ENCODE measurements at places on chromosomes 5 and 9.
A peak's percentile ranks its signal among the peaks of the same experiment; 100 is the strongest.

DNA sequence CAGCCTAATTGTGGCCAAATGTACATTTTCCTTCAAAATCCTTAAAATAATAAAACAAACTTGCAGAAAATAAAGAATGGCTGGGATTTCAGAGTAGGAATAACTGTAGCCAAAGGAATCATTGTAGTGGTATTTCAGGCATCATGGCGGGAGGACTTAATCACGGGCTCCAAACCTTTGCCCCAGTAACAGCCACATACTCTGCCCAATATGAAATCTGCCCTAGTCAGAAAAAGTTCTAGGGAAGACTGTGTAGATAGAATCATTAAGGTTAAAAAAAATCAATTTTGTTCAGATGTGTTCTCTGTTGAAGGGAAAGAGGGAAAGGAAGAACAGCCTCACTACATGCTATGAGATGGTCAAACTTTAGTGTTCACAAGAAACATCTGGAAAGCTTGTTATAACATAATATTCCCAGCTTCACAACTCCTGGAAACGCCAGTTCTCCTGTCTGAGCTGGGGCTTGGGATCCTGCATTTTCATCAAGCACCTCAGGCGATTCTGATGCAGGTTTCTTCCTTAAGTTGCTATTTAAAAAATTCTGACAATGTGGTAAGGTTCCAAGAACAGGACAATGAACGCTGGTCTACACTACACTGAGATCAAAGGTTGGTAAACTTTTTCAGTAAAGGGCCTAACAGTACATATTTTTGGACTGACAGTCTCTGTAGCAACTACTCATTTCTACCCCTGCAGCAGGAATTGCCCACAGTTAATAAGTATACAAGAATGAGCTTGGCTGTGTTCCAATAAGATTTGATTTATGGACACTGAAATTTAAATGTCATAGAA, 87.9 kb downstream of the CEMIP2 start:
- DNase-seq = no peak

- no peak for DNase-seq
Observed at GRCh38 chr9:90044263-90044662, 439.5 kb downstream of the GADD45G start.

DNA sequence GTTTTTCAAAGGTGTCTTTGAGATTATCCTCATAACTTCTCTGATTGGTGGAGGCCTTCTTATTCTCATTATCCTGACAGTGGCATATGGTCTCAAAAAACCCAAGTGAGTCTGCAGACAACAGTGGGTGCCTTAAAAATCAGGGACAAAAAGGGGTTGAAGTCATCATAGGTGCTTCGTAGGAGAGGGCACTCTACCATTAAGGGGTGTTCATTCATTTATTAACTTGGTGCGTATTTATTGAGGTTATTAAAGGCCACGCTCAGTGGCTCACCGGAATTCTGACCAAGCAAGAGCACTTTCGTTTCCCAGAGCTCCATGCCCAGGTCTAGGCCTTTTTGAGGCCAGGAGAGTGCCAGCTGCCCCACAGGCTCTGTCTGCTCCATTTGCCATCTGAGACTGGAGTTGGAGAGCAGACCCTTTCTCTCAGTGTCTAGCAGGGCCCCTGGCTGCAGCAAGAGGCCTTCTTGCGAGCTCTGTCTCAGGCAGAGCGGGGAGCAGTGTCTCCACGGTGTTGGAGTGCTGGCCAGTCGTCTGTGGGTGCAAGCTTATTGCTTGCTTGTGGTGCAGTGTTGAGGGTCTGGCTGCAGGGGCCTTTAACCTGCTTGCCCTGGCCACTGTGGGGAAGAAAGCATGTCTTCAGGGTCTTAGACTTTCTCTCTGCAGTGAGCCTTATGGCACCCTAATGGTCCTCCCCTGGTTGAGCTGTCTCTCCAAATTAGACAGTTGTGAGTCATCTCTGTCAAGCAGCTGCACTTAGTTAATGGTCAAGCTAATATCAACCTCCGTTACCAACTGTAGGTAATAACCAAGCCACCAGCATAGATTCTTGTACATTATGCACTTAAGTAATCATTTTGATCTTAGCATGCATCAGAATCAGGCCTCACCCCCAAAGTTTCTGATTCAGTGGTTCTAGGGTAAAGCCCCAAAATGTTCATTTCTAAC, 62.6 kb downstream of the IL31RA start:
- DNase-seq = no peak

DNA sequence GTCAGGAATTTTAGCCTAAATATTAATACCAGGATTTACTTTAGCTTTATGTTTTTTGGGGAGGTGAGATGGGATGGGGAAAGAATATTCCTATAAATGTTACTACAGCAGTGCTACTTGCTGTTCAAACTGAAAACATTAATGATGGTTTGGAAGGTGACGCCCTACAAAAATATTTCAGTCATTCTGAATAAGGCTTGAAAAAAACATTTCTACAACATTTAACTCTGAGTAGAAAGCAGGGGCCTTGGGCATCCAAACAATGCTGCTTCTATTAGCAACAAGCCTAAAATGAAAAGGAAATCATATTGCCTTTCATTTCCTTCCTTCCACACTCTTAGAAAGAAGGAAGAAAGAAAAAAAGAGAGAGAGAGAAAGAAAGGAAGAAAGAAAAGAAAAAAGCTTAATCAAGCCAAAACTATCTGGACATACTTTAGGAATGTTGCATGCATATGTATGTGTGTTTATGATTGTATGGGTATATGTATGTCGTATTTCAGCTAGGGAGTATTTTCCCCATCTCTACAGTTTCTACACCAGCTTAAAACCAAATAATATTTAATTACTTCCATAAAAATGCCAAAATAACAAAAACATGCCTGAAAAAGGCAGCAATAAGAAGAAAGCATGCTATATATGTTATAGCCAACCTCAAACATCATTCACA, 16.3 kb upstream of the DAB2 start:
- no peak for DNase-seq

DNA sequence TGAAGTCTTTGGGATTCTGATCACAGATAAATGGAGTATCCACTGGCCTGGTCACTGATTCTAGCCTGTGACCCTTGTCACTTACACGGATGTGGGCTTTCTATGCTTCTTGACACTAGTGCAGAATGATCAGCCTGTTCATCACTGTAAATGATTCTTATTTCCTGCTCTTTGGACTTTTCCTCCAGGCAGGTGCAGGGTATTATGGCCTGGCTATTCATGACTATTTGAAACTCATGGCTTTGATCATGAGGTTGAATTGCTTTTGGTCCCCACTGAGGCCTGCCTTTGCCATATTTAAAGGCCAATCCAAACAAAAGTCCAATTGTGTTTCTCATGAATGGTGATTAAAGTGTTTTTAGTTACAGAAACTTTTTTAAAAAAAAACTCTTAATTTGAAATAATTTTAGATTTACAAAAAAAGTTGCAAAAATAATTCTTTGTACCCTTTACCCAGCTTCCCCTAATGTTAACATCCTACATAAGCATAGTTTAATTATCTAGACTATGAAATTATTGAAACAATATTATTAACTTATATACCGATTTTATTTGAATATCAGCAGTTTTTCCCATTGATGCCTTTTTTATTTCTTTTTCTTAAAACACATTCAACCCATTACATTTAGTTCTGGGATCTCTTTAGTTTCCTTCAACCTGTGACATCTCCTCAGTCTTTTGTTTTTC, 68.1 kb downstream of the GALNT10 start:
- DNase-seq = no peak

DNA sequence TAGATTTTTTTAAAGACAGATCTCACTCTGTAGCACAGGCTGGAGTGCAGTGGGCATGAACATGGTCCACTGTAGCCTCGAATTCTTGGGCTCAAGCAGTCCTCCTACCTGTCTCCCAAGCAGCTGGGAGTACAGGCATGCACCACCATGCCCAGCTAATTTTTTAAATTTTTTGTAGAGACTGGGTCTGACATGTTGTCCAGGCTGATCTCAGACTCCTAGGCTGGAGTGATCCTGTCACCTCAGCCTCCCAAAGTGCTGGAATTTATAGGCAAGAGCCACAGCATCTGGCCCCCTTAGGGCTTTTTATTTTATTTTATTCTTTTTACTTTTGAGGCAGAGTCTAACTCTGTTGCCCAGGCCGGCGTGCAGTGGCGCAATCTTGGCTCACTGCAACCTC, 56.4 kb downstream of the NSD1 start:
- no peak for DNase-seq

DNA sequence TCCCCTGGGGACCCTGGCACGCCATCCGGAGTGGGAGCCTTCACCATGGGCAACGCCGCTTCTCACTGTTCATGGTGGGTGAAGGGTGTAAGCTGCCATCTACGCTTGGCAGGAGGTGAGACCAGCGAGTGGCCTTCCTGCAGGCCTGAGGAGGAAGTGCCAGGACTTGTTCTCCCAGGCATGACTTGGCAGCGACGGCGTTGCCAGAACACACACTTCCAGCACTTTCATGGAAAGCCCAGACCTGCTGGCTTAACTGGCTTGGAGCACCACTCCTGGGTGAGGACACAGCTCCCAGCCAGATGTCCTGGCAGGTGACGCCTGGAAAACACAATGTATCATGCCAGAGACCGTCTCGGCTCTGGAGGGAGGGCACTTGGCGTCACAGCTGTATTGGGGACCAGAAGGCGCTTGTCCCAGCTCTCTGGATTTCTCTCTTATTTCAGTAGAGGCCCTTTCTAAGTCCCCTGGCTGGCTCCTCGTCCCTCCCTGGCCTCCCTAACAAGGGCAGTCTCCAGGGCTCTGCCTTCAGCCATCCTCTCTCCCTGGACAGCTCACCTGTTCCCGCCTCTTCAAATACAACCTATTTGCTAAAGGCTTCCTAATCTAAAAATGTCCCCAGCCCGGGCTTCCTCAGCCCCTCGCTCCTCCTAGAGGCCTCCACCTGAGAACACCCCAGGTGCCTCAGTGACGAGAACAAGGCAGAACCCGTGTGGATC, 188.3 kb downstream of the OLFM1 start:
- DNase-seq = no peak

GRCh38 chr9:97772145-97772544, 75.0 kb upstream of the XPA start:
- no peak for DNase-seq

GRCh38 chr5:73438645-73439470, 9.7 kb downstream of the FOXD1 start:
- DNase-seq = no peak

- DNase-seq = peak; percentile 8
Observed at GRCh38 chr9:92668746-92669526, 995 bp downstream of the IPPK start.

DNA sequence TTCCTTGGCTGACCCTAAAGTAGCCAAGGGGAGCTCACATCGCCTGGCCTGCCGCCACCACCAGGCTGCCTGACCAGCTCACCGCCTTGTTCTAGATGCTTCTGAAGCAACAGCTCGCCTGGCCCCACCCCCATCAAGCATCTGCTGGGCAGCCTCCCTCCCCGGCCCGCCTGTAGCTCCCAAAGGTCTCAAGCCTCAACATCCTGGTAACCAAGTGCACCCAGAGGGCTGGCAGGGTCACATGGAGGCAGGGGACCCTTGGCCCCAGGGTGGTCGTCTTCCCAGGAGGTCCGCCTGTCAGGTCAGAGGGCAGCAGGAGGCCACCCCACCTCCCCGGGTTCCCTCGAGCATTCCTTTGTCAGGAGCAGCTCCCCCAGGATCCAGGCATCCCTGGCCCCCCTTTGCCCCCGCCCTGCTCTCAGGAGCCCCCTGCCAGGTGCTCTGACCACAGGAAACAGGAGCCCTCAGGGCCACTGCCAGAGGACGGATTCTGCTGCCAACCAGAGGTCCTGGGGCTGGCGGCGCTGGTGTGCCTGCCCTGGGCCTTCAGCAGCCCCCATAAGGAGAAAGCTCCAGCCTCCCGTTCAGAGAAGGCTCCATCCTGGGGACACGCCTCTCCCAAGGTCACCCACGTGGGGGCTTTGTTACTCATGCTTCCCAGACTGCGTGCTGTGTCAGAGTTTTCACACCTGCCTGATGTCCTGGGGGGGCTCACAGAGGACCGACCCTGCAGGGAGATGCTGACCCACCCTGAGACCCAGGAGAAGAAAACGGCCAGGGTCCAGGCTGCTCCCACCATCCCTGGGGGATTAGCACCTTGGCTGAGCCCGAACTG, 3.5 kb upstream of the LRRC14B start:
- no peak for DNase-seq

GRCh38 chr9:128114326-128115186, 13.0 kb downstream of the PTGES2 start:
- no peak for DNase-seq

- no peak for DNase-seq
Observed at GRCh38 chr5:88660264-88660946, 222.6 kb downstream of the MEF2C start.

DNA sequence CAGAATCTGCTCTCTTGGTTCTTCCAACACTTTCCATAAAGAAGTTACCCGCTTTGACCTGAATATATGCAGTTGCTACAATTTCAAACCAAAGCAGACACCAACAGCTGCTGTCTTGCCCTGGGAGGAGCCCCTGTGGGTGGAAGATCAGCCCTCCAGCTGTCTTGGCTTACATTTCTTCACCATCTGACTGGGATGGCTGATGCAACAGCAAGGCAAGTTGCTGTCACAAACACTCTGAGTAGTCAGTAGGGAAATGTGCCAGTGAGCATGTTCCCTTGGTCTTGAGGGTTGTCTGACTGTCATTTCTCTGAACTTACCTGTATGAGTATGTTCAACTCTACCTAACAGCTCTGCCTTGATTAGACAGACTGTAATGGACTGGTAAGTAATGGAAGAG, 152.9 kb downstream of the SGCD start:
- no peak for DNase-seq

Measured in CD4-positive, alpha-beta T cell treated with Interleukin-2 at 100 ng/mL for 4 hours (primary cell).